Foreskin fibroblast (primary cell): ENCODE measurements at places on chromosomes 13 and 19.
A peak's percentile ranks its signal among the peaks of the same experiment; 100 is the strongest.

DNA sequence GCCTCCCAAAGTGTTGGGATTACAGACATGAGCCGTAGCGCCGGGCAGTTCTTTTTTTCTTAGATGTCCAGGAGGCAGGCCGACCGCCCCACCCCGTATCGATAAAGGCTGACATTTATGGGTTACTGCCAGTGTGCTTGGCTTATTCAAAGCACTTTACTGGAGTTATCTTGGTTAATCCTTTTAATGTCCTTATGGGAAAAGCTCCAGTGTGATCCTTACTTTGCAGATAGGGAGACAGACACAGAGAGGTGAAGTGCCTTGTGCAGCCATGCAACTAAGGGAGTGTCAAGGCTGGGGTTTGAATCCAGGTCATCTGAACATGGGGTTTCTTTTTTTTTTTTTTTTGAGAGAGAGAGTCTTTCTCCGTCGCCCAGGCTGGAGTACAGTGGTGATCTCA lies 19.2 kb downstream of the NCAN start:
- DNase-seq: no peak

GRCh38 chr19:58317476-58318072 lies 9.2 kb upstream of the ZSCAN22 start:
- peak; percentile 82 for DNase-seq

DNA sequence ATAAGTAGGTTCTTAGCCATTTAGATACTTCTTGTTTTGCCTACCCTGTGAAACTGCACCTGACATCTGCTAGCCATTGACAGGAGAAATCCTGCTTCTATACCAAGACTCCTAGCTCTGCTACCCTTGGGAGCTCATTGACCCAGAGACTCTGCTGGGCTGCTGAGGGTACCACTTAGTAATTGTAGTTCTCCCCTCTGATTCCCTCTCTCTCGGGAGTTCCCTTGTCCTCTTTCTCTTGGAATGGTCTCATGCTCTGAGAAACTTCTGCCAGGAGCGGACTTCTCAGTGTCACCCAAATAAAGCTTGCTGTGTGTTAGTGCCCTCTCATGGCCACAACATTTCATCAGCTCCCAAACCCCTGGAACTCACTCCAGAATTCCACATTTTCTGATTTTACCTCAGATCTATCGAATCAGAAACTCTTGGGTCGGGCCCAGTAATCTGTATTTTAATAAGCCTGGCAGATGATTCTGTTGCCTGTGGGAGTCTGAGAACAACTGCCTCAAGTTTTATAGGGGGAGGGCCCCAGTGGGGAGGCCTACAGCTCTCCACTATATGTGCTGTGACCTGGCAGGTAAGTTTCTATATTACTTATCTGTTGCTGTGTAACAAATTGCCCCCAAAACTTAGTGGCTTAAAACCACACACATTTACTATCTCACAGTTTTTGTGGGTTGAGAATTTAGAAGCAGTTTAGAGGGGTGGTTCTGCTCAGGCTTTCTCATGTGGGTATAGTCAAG lies 221.1 kb downstream of the TDRD3 start:
- no peak for DNase-seq

GRCh38 chr13:95756072-95756471 lies 79.1 kb downstream of the DNAJC3 start:
- no peak for DNase-seq

- peak; percentile 41 for DNase-seq
These were observed 14.6 kb downstream of the RAB3D start for GRCh38 chr19:11324748-11325389.

GRCh38 chr13:45332831-45333219 lies 8.2 kb downstream of the TPT1 start:
- DNase-seq: no peak

GRCh38 chr19:7393939-7394730 lies 45.4 kb downstream of the ARHGEF18 start:
- DNase-seq: no peak

- DNase-seq: no peak
These were observed 72.5 kb downstream of the EDNRB start for GRCh38 chr13:77846173-77846572.

GRCh38 chr19:17806945-17807344 lies 12.0 kb downstream of the B3GNT3 start:
- no peak for DNase-seq

- DNase-seq: no peak
These were observed 719.4 kb downstream of the DIAPH3 start for GRCh38 chr13:59444210-59444857.

- no peak for DNase-seq
These were observed 34.9 kb downstream of the N4BP2L2 start for GRCh38 chr13:32503727-32504126.

- peak; percentile 78 for DNase-seq
These were observed 441.7 kb downstream of the IRS2 start for GRCh38 chr13:109344552-109345157.

DNA sequence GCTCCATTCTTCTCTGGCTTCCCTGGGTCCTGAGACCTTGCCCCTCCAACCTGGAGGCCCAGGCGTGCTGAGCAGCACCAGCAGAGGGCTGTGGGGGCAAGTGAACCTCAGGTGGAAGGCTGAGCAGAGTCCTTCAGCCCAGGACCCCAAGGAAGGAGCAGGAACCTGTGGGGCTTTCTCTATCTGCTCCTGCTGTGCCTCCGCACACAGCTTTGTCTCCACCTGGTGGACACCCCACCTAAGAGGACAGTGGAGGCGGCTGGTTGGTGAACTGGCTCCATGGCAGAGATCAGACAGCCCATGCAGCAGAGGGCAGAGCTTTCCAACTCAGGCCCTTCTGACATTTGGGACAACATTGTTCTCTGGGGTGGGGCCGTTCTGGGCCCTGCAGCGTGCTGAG lies 19.7 kb downstream of the ZFR2 start:
- DNase-seq: peak; percentile 30

GRCh38 chr13:110436276-110436675 lies 125.2 kb downstream of the RAB20 start:
- no peak for DNase-seq

GRCh38 chr19:57841122-57841763 lies 8.4 kb upstream of the ZNF587 start:
- DNase-seq: no peak

DNA sequence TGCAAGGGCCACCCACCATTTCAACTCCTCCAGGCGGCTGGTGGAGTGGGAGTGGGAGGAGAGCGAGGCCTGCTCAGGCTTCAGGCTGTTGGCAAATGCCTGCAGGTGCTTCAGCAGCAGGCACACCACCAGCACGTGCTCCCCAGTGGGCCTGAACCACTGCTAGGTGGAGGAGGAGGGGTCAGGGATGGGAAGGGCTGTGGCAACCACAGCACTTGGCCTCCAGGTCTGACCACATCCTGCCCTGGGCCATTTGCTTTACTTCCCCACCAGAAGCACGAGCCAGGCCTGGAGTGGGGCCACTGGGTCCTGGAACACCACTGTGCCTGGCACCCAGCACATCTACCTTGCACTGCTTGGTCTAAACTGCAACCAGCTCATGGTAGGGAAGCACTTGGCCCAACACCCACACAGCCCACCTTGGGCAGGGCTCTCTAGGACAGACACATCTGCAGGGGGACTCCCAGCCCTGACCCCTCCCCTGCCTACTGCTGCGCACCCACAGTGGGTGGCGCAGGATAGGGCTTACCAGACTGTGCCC lies 26.2 kb downstream of the TUBA3C start:
- no peak for DNase-seq

DNA sequence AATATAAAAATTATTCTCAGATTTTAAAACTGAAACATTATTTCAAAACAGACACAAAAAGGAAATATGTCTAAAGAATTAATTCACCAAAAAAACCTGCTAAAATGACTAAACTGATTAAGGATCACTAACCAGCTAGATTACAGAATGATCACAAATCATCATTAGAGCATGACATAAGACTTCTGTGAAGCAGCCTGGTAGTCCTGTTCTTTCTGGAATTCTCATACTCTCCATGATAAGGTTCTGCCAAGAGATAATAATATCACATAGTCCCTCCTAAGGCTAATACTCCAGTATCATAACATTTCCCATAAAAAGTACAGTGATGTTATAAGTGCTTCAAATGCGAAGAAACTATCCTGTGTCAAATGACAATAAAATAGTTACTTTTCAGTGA lies 1814.9 kb downstream of the SLITRK5 start:
- no peak for DNase-seq

- no peak for DNase-seq
These were observed 6.5 kb downstream of the EPSTI1 start for GRCh38 chr13:42985312-42986175.

- no peak for DNase-seq
These were observed 86.2 kb upstream of the HTR2A start for GRCh38 chr13:46982856-46983582.

GRCh38 chr19:33785795-33786194 lies 10.9 kb upstream of the KCTD15 start:
- DNase-seq: peak; percentile 25

DNA sequence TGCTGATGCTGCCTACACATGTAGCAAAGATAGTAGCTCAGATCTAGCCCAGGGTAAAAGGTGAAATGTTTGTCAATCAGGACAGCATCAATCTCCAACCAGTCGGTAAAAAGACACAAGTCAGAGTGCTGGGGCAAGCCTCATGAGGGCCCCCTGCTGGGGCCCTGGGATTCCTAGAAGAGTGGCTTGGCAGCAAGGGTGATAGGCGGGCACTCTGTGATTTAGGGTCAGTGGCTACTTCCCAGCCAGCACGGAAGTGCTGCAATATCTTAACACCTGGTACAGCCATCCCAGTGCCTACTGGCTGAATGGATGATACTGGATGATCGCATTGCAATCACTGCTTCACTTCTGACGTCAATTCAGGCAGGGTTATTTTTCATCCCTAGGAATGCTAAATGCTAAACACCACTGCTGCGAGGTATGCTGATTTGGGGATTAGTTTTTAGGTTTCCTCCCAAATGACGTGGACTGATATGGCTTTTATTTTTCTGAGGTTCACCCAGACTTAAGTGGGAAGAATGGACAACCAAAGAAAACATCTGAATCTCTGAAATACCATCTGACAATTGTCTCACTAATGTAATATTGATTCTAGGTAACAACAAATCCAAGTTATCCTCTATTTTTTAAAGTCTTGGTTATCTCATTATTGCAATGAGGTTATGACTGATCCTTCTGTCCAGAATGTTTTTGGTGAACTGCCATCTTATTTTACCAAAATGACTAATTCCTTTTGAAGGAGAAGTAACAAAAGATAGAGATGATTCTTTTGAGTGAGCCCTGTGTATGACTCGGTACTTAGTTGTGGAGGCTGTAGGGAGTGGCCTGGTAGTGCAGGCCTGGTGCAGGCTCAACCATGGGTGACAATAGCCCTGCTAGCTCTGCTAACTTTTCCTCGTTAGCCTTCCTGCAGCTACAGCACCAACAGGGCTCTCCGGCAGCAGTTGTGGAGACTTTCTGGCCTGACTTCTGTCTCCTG lies 432.5 kb downstream of the FGF9 start:
- DNase-seq: no peak

DNA sequence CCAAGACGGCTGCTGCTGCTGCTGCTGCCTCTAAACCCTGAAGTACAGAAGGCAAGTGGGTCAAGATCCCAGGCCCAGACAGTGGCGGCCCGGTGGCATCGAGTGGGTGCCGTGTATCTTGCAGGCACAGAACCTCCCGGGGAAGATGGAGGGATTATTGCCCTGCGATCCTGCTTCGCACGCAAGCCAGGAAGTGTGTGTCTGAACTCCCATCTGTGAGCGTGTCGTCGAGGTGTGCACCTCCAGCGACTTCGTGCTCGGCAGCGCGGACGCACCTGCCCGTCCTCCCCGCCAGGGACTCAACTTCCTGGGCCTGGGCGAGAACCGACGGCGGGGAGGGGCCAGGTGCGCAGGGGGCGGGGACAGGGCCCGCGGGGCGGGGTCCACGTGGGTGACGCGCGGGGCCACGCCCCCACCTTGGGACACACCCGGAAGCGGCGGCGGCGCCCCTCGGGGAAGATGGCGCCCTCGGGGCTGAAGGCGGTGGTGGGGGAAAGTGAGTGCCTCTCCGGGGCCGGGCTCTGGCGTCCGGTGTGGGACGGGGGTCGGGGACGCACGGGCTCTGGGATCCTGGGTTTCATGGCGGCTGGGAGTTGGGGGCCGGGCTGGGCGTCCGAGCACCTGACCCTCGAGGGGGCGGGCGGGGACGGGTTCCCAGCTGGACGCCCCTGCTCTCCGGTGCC lies at the start of gene STXBP2:
STXBP2 (plus strand) TSS at position 420 of the 683 bp plus-strand sequence; CDS start at position 460, 40 bp downstream.
- peak; percentile 35 for DNase-seq
